ENCODE measurements at places on chromosomes 6 and 20.

- DNase-seq, result no peak
These were observed 245.2 kb downstream of the HAO1 start for GRCh38 chr20:7695051-7695495.

GRCh38 chr6:3910106-3910663, 61.0 kb downstream of the FAM50B start:
- DNase-seq, result peak; percentile 48

DNA sequence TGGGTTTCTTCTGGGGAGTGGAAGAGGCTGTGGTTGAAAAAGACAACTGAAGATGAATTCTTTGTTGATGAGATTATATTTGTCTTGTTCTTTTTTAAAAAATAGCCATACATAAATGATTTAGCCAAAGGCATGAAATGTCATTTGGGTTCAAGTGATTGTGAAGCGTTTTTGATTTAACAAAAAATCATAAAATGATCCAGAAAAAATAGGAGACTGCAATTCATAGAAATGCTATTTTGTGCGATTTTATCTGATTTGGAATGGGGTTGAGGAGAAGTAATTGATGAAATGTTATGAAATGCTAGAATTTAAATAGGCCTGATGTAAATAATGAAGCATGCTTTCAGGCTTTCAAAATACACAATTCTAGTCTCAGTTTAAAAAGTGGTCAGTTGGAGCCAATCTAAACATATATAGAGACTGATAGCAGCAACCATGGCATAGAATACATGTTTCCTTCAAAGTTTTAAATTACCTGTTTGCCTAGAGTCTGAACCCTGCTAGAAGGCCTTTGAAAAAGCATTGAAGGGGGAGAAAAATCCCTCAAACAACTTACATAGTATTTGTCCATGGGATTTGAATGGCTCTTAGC, 21.8 kb downstream of the PFDN4 start:
- no peak for DNase-seq

DNA sequence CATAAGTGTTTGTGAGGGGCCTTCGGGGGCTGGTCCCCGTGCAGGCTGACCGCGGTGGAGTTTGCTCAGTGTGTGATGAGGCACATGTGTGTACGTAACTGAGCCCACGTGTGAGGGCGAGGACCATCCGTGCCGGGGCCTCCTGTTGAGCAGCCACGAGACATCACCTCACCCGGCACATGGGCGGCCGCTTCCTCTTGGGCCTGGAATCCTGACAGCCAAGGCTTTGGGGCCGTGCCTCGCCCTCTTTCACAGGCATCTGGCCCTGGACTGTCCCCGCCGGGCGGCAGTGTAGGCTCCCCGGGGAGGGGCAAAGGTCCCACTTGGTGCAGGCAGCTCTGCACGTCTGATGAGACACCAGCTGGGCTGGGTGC, 202.3 kb downstream of the DLL1 start:
- peak; percentile 79 for DNase-seq

DNA sequence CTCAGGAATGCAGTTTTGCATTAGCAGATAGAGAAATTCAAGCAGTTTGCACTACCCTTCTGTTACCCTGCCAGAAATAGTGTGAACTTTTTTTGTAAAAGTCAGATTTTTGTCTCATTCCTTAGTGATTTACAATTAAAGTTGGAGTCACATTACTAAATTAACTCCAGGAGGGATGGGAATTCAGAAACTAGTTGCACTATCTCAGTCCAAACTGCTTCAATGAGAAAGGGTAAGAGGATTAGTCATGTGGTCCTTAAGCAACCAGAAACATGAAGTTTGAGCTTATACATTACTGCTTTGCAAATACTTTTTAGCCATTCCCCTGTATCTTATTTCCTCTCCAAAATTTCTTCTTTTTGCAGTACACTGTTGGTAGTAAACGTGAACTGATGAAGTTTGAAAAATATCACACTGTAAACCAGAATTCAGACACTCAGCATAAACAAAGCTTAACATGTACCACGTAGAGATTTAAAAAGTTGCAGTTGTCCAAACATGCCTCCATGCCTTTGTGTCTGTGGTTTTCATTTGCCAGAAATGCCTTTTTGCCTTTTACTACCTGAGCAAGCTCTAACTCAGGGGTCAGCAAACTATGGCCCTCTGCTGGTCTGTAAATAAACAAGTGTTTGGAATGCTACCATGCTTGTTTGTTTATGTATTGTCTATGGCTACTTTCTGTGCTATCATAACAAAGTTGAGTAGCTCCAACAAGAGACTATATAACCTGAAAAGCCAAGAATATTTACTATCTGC, 49.7 kb downstream of the TP53INP2 start:
- no peak for DNase-seq

Measured in lower leg skin (tissue), 4 donors.